ENCODE measurements at places on chromosomes 2 and 18.

- DNase-seq: no peak
Observed at GRCh38 chr18:3107740-3108151, 94.8 kb upstream of the LPIN2 start.

GRCh38 chr2:60000686-60001085 is 552.8 kb downstream of the BCL11A start:
- no peak for DNase-seq

DNA sequence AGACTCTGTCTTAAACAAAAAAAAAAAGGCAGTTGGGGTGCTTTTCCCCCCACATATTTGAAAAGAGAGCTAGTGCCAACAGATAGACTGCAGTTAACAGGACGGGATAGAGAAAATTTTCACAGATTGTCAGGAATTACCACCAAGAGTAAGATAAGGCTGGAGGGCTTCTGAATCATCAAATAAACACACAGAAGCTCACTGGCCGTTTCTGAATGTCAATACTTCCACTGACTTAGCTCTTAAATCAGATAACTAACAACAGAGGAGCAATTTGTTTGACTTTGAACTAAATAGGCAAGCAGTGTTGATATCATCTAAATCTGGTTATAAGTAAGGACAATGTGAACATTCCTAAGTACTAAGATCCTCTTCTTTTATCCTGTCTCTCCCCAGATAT is 34.7 kb downstream of the PIEZO2 start:
- no peak for DNase-seq

DNA sequence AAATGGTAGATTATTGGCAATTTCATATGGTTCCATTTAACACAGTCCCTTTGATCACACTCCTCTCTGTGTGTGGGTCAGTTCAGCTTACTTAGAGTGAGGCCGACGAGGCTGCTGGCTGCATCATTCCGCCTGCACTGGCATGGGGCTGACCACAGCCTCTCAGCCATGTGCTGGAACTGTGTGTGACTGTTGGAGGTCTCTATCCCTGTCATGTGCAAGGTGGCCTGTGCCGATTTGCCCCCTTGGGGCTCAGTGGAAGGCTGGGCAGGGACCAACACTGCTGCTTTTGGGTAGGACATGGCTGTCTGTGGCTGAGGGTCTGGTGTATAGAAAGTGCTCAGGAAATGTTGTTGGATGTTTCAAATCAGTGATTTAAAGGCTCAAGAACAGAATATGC is 454.0 kb upstream of the HS6ST1 start:
- DNase-seq: no peak

DNA sequence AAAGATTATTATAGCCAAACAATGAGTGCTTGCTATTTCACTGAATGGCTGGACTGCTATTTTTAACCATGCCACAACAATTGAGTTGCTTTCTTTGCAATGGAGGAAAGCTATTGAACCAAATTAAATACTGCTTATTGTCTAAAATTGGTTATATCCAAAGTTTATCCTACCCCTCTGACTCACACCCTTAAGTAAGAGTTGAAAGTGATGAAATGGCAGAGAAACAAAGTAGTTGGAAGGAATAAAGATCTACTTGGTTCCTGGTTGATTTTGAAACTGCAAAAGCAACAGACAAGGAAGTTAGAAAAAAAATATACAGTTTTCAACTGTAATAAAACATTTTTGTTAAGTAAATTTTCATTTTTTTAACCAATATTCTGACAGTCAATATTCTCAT is 47.5 kb downstream of the EML4 start:
- DNase-seq: no peak
